ENCODE measurements at places on chromosomes 12 and 14. TPM values are rescaled to one million over a fixed set of nuclear protein-coding genes. Genes with fewer than 3 reads are reported as not detected.
A peak's percentile ranks its signal among the peaks of the same experiment; 100 is the strongest.

- DNase-seq: no peak
- peaks cover 69% of the 10 kb centered on the region for H3K4me1 ChIP-seq
- H3K36me3 ChIP-seq: peaks cover 42% of the 10 kb centered on the region
- H3K27me3 ChIP-seq: no peaks in the 10 kb centered on the region
- H3K4me3 ChIP-seq: peak overlapping the region; percentile 41
Measured at GRCh38 chr14:74591899-74592298, 20.1 kb downstream of the LTBP2 start.

- H3K27me3 ChIP-seq: peaks cover 2% of the 10 kb centered on the region
- H3K4me1 ChIP-seq: peaks cover 12% of the 10 kb centered on the region
- H3K36me3 ChIP-seq: no peaks in the 10 kb centered on the region
- H3K27ac ChIP-seq: no peak overlapping the region
Measured at GRCh38 chr12:131351319-131352028, 359.4 kb upstream of the SFSWAP start.

DNA sequence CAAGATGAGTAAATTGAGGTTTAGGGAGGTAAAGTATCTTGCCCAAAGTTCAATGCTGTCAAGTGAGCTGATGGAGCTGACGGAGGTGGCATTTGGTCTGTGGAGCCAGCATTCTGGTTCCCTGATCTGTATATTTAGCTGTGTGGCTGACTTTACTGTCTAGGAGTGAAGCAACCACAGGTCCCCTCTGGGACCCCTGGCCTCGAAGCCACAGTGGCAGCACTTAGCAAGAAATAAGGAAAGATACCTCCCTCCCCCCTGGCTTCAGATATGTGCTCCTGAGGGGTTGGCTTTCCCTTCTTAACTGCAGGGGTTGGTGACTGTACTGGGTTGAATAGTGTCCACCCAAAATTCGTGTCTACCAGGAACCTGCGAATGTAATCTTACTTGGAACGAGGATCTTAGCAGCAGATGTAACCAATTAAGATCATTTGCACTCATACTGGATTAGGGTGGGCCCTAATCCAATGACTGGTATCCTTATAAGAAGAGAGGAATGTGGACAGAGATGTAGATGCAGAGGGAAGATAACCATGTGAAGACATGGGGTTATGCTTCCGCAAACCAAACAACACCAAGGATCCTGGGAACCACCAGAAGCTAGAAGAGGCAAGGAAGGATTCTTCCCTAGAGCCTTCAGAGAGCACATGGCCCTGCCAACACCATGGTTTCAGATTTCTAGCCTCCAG is 2.0 kb upstream of the ACVR1B start:
- no peak overlapping the region for H3K4me3 ChIP-seq
- H3K36me3 ChIP-seq: no peaks in the 10 kb centered on the region
- H3K4me1 ChIP-seq: peaks cover 20% of the 10 kb centered on the region
- peak; percentile 56 for DNase-seq
- no peak overlapping the region for H3K27ac ChIP-seq

- DNase-seq: no peak
- H3K36me3 ChIP-seq: peaks cover 30% of the 10 kb centered on the region
Measured at GRCh38 chr12:2498964-2499500, 295.7 kb upstream of the FKBP4 start.

DNA sequence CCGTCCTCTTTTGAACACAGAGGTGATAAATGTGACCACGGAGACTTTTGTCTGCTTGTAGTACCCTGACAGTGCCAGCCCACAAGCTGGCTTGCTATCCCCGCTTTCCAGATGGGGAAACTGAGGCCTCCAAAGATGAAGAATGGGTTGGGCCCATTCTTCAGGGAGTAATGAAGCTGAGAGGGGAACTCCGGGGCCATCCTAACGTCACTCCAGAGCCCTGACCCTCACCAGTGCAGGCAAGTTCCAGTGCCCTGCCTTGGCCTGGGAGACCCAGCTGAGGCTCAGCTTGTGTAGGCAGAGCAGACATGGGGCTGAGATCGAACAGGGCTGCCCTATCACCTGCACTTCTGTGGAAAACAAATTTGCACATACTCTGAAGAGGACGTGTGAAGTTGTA is 277.1 kb downstream of the DPF3 start:
- H3K27me3 ChIP-seq: no peaks in the 10 kb centered on the region
- DNase-seq: peak; percentile 51
- H3K36me3 ChIP-seq: no peaks in the 10 kb centered on the region
- H3K27ac ChIP-seq: peak overlapping the region; percentile 93
- no peak overlapping the region for H3K4me3 ChIP-seq

GRCh38 chr12:28065374-28065773 is 92.8 kb upstream of the PTHLH start:
- no peaks in the 10 kb centered on the region for H3K36me3 ChIP-seq
- no peak overlapping the region for H3K4me3 ChIP-seq
- no peak overlapping the region for H3K27ac ChIP-seq
- DNase-seq: no peak
- H3K27me3 ChIP-seq: no peaks in the 10 kb centered on the region
- peaks cover 3% of the 10 kb centered on the region for H3K4me1 ChIP-seq

DNA sequence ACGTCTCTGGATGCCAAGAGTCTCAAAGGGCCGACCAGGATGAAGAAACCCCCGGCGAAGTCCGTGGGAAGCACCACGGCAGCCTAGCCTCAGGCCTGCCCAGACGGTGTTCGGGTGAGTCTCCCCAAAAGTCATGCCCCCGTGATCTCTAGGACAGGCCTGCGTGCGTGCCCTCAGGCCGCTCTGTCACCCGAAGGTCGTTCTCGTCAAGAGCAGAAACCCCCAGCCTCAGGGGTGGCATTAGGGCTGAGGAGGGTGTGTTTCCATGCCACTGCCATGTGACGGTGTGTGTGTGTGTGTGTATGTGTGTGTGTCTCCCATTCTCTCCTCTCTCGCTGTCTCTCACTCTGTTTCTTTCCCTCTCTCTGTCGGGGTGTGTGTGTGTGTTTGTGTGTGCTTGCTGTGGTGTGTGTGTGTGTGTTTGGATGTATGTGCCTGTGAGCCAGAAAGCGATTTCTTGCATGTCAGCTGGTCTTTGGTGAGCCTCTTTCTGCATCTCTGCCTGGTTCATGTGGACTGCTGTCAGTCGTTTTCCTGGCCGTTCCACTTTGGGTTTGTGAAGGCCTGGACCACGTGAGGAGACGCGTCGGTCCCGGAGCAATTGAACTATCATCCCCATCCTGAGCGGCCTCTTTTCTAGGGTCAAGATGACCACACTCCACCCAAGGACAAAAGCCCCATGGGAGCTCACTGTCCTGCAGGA is 772.5 kb upstream of the ALG10B start:
- H3K36me3 ChIP-seq: no peaks in the 10 kb centered on the region
- no peaks in the 10 kb centered on the region for H3K27me3 ChIP-seq
- H3K4me3 ChIP-seq: no peak overlapping the region
- DNase-seq: peak; percentile 81
- no peak overlapping the region for H3K27ac ChIP-seq
- H3K4me1 ChIP-seq: no peaks in the 10 kb centered on the region

DNA sequence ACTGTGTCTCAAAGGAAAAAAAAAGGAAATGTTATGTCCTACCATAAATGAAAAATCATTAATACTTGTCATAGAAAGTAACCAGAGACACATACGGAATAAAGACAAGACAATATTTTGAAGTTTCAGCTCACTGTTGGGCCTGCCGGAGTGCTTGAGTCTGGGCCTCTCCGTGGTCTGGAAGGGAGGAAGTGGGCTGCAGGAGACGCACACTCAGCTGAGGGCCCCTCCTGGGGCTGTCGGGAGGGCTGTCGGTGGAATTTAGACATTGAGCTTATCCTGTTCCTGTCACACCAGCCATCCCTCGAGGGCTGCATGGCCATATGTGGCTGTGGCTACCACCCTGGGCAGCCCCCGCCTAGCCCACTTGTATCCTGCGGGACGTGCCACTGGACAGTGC is 80.6 kb downstream of the DDX51 start:
- H3K36me3 ChIP-seq: peaks cover 44% of the 10 kb centered on the region
- H3K27ac ChIP-seq: no peak overlapping the region
- no peak overlapping the region for H3K4me3 ChIP-seq
- DNase-seq: no peak

DNA sequence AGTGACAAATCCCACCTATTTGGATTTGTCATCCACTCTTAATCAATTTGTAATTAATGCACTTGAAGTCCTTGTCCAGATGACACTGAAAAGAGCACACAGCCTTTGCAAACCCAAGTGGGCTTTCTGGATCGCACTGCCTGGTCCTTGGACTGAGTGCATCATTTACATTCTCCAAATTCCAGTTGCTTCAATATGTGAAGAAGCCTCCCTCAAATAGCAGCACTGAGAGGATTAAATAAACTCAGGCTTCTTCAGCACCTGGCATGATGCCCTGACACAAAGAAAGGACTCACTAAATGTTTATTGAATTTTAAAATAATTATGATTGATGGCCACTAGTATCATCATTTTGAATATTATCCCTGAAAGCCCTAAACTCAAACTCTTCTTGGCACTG is 496.5 kb downstream of the VRK1 start:
- no peak overlapping the region for H3K27ac ChIP-seq
- H3K36me3 ChIP-seq: no peaks in the 10 kb centered on the region
- DNase-seq: no peak
- H3K4me1 ChIP-seq: no peaks in the 10 kb centered on the region

DNA sequence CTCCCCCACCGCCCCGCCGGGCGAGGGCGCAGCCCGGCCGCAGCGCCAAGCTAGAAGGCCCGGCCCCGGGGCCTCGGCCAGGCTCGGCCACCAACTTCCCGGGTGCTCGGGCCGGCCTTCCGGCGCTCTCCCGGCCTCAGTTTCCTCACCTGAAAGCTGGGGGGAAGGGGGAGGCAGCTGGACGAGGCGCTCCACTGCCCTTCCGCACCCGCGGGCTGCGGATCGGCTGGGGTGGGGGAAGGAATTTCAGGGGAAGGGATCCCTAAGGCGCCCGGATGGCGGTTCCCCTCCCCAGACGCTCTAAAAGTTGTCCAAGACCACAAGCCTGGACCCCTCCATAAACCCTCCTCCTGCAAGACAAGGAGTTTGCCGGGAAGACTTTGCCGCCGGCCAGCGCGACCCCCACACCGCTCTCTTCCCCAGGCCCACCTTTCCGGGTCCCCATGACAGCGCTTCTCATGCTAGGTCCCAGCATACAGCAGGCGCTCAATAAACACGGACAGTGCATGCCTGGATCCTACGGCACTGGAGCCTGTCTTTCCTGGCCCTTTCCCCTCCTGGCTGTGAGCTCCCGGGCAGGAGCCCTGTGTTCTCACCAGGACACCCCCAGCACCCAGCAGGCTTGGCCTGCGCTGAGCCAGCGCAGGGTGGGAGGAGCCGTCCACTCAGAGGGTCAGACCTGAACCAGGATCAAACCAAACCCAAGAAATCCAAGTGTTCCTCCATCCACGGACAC is 18.1 kb downstream of the BEGAIN start:
- H3K36me3 ChIP-seq: no peaks in the 10 kb centered on the region
- peaks cover 19% of the 10 kb centered on the region for H3K4me1 ChIP-seq
- no peak for DNase-seq
- H3K27ac ChIP-seq: no peak overlapping the region
- peaks cover 13% of the 10 kb centered on the region for H3K27me3 ChIP-seq
- H3K4me3 ChIP-seq: peak overlapping the region; percentile 66

GRCh38 chr12:79761341-79761740 is 70.6 kb upstream of the PAWR start:
- H3K4me3 ChIP-seq: no peak overlapping the region
- no peak overlapping the region for H3K27ac ChIP-seq
- DNase-seq: no peak
- peaks cover 2% of the 10 kb centered on the region for H3K36me3 ChIP-seq

- no peaks in the 10 kb centered on the region for H3K36me3 ChIP-seq
- H3K27me3 ChIP-seq: no peaks in the 10 kb centered on the region
- no peak for DNase-seq
- H3K27ac ChIP-seq: no peak overlapping the region
- no peaks in the 10 kb centered on the region for H3K4me1 ChIP-seq
Measured at GRCh38 chr12:125233319-125233718, 168.1 kb downstream of the AACS start.

CDCA3 gene
- total RNA-seq: 8.0 TPM

LGR5 gene
- total RNA-seq: 55.8 TPM

ATG2B gene
- total RNA-seq: 27.8 TPM

CLEC14A gene
- not detected for total RNA-seq

GZMH gene
- not detected for total RNA-seq

CD9 gene
- total RNA-seq: 84.5 TPM

CCDC197 gene
- total RNA-seq: not detected

CD27 gene
- total RNA-seq: not detected

AJUBA gene
- 111 TPM for total RNA-seq

CD163 gene
- not detected for total RNA-seq

MMP19 gene
- total RNA-seq: 14.3 TPM
